ENCODE measurements at places on chromosomes 2 and 18. TPM values are rescaled to one million over a fixed set of nuclear protein-coding genes. Genes with fewer than 3 reads are reported as not detected.
A peak's percentile ranks its signal among the peaks of the same experiment; 100 is the strongest.

The UCN gene
- 1.0 TPM for total RNA-seq

The IL36RN gene
- not detected for total RNA-seq

The MOGAT1 gene
- total RNA-seq: 0.74 TPM

The LRATD1 gene
- 0.67 TPM for total RNA-seq

The ZAP70 gene
- total RNA-seq: 1.3 TPM

The CFC1 gene
- total RNA-seq: not detected

The ARHGAP15 gene
- 11.6 TPM for total RNA-seq

The WDFY1 gene
- total RNA-seq: 41.7 TPM

The WDR43 gene
- total RNA-seq: 98.8 TPM

The FIGLA gene
- not detected for total RNA-seq

The SFT2D3 gene
- total RNA-seq: 4.2 TPM

The HAAO gene
- 2.8 TPM for total RNA-seq

The PROC gene
- not detected for total RNA-seq

DNA sequence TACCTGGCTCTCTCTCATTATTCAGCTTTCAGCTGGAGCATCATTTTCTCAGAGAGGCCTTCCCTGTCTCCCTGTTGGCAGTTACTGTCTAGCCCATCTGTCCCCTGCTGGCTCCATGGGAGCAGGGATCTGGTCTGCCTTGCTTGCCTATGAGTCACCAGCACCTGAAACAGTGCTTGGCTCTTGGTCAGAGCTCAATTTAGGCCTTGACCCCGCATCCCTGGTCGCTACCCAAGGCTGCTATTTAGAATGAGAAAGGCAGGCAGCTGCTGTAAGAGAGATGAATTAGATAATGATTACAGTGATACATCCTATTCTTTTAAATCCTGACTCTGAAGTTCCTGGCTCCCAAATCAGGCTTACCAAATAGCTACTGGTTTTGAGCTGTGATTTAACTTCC, 32.9 kb downstream of the KCNE4 start:
- DNase-seq: no peak

DNA sequence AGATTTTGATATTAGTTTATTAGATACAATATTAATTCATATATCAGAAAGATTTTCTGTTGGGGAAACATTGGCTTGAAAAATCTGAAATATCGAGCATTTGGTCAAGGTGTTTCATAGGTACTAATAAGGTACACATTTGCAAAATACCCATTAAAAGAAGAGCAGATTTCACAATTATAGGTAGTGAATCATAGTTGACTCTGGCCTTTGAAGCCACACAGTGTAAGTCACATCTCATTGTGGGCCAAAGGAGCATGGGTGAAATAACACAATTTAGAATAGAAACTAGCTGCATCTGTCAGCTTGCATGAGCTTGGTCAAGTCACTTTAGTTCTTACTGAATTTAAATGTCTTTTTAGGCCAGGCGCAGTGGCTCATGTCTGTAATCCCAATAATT, 4.9 kb downstream of the KDM3A start:
- DNase-seq: no peak

- DNase-seq: no peak
These were observed 20.8 kb downstream of the RBMS1 start for GRCh38 chr2:160472839-160473251.

GRCh38 chr2:15818318-15818753, 122.0 kb upstream of the MYCN start:
- no peak for DNase-seq

DNA sequence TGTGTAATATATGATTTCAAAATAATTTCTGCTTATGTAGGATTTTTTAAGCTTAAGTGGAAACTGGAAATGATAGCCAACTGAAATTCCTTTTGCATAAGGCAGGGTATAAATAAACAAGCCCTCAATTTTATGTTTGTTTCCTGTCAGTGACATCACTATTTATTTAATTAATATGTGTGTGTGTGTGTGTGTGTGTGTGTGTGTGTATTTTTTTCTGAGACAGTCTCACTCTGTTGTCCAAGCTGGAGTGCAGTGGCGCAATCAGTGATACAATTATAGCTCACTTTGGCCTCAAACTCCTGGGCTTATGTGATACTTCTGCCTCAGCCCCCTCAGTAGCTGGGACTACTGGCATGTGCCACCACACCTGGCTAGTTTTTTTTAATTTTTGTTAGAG, 29.3 kb upstream of the CYP20A1 start:
- no peak for DNase-seq

- no peak for DNase-seq
These were observed 229.0 kb downstream of the MGAT5 start for GRCh38 chr2:134482766-134483340.

- no peak for DNase-seq
These were observed 783.3 kb downstream of the PLCL1 start for GRCh38 chr2:198587741-198588140.

GRCh38 chr2:25453199-25453905, 111.6 kb upstream of the DNMT3A start:
- DNase-seq: no peak

GRCh38 chr18:58373481-58373880, 255.4 kb downstream of the ALPK2 start:
- DNase-seq: no peak

DNA sequence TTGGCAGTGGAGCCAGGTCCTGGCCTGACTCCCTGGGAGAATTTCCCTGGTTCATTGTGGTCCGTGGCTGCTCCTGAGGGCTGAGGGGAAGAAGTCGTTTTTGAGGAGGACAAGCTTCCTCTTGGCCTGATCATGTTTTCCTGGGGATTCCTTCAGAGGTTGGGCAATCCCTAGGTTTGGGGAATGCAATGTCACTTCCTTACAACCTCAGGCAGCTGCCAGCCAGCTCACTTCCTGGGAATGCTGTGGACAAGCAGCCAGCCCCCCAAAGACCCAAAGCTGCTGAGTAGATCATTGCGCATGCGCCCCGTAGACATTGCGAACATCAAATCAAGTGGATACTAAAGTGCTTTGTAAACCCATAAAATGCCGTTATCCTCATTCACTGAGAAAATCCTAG, 7.7 kb upstream of the DNMT3A start:
- no peak for DNase-seq

GRCh38 chr18:31432316-31432715, 15.2 kb upstream of the DSG3 start:
- DNase-seq: no peak

GRCh38 chr2:148664229-148664628, 19.7 kb downstream of the EPC2 start:
- DNase-seq: no peak

- DNase-seq: no peak
These were observed 41.1 kb downstream of the NHEJ1 start for GRCh38 chr2:219119422-219120043.

- peak; percentile 82 for DNase-seq
These were observed 128.6 kb downstream of the KCTD1 start for GRCh38 chr18:26419746-26420145.

DNA sequence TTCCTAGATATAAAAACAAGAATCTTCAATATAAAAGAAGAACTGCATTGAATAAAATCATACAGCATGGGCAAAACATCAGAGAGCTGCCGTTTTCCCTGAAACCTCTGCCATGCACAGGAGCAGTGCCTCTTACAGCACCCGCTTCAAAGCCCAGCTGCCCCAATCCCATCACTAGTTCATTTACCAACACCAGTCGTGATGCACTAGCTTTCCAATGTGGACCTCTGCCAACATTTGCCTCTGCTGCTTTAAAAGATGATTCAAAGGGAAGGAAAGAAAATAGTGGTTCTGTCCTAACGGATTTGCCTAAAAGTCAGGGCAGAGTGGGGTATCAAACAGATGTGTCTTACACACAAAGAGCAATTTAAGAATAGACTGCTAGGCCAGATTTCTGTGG, 43.4 kb upstream of the AP1S3 start:
- no peak for DNase-seq

- DNase-seq: no peak
These were observed 12.6 kb downstream of the NOP58 start for GRCh38 chr2:202278036-202278760.

GRCh38 chr2:140747665-140748064, 1383.2 kb downstream of the LRP1B start:
- no peak for DNase-seq

DNA sequence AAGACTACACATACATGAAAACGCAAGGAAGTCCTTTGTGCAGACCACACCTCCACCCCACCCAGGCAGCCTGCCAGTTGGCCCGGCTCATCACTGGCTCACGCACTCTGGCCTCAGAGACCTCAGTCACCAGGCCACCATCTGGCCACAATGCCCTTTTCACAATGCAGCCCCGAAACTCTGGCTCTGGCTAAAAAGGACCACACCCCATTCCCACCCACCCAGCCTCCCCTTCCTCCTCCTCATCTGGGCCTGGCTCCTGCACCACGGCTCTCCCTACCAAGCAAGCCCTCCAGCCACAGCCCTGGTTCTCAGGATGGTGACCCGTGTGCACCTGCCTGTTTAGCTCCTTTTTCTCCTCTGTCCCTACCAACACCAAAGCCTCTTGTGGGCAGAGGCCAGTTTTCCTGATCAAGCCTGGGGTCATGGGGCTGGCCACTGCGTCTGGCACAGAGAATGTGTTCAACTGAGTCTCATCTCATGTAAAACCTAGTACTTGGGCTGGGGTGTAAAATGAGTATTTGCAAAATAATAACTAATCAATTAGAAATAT, 7.4 kb downstream of the HDAC4 start:
- DNase-seq: peak; percentile 89

DNA sequence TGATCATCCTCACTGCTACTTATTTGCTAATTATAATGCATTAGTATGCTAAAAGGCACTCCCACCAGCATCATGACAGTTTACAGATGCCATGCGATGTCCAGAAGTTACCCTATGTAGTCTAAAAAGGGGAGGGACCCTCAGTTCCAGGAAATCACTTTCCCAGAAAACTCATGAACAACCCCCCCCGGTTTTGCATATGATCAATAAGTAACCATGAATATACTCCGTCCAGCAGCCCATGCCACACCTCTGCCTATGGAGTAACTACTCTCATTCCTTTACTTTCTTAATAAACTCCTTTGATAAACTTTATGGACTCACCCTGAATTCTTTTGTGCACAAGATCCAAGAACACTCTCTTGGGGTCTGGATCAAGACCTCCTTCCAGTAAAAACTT, 86.8 kb downstream of the MALT1 start:
- DNase-seq: no peak

- DNase-seq: peak; percentile 73
These were observed 30.1 kb downstream of the RHOB start for GRCh38 chr2:20476950-20477349.

Data from mesenteric fat pad (tissue), 1 donor.